ENCODE measurements at places on chromosomes 3 and 15. TPM values are rescaled to one million over a fixed set of nuclear protein-coding genes. Genes with fewer than 3 reads are reported as not detected.
A peak's percentile ranks its signal among the peaks of the same experiment; 100 is the strongest.

Gene ZBBX
- total RNA-seq, result not detected

GRCh38 chr15:42048080-42048820 is 27.4 kb upstream of the PLA2G4E start:
- DNase-seq, result no peak

DNA sequence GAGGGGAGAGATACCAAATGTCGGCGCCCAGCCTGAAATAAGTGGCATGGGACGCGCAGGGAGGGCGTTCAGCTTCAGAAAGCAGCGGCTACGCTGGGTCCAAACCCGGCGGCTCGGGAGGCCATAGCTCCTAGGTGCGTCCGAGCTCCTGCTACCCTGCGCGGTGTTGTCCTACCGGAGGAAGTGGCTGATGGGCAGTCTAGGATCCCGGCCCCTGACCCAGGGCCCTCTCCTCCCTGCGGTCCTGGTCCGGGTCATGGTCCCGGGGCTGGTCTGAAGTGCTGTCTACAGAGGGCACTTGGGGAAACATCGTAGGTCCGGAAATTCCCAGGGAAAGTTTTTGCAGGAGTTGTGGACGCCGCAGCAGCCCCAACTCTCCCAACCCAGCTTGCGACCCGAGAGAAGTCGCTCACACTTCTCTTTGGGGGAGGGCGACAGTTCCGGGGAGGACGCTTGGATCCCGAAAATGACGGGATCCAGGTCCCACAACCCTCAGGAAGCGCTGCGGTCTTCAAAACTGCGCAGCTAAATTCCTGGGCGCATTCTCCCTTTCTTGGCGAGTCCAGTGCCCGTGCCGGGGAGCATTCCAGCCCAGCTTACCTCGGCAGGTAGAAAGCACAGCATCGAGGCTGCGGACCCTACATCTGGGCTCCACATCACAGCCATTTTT is 9.1 kb upstream of the FOXB1 start:
- no peak for DNase-seq

DNA sequence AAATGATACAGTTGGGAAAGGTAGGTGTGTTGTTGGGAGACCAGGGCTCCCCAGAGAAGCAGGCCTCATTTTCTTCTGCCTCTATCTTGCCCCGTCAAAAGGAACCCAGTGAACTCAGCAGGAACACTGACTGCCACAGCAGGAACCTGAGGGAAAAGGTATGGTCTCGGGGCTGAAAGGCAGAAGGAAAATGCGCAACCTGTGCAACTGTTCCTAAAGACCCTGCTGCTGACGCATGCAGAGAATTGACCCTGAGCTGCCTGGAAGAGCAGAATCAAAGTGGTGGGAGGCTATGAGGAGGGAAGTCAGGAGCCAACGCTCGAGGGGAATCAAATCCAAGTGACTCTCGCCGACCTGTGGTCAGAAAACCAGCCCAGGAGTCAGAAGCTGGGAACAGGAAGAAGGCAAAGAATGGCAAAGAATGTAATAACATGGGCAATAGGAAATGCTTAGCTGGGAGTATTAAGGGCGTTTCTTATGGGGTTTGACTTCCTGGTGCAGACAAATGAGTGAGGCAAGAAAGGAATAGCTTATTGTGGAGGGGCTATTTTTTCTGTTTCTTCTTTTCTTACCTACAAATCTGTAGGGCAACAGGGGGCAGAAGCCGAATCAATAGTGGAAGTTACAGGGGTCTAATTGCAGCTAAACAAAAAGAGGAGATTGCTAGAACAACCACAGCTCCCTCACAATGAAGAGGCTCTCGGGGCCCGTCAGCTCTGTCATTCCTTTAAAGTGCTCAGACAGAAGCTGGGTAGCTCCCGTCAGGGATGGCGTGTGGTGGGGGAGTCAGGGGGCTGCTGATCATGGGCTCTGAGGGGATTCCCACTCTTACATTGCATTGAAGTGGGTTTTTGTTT is 65.4 kb upstream of the DLG1 start:
- DNase-seq, result no peak

Gene STRA6
- not detected for total RNA-seq

Gene GOLGA6A
- total RNA-seq, result not detected

DNA sequence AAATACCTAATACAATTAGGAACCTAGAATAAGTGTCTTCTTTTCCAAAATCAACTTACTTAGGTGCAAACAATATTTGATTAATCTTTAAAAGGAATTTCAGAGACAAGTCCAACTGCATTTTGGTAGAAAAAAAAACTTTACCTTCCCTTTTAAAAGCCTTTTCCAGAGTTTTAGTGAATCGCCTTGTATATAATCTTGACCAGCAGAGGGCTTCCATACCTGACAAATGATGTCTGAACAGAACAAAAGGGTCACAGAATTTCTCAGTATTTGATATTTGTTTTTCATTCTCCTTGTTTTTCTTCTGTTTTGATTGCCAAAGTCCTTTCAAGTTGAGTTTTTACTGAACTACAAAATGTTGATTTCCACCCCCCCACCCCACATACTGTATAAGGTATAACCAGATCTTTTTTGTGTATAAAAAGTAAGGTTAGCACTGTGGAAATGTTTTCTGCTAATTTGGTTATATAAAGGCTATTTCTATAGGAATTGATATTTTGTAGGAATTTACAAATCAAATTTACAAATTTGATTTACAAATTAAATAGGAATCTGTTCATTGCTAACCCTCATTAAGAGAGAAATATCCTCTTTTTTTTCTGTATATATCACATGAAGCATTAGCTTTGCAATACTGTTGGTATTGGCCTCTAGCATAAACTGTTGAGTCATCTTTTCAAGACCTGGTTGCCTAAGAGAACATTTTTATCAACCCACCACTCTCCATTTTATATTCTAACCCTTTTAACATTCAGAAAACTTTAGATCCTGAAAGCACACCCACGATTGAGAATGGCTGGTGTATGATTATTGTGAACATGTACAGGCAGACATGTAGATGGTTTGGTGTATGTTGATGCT is 464.1 kb upstream of the RARB start:
- no peak for DNase-seq

- DNase-seq, result no peak
Measured at GRCh38 chr3:59043391-59043790, 6.4 kb downstream of the CFAP20DC start.

- peak; percentile 55 for DNase-seq
Measured at GRCh38 chr15:68511073-68511991, 67.5 kb upstream of the CORO2B start.

DNA sequence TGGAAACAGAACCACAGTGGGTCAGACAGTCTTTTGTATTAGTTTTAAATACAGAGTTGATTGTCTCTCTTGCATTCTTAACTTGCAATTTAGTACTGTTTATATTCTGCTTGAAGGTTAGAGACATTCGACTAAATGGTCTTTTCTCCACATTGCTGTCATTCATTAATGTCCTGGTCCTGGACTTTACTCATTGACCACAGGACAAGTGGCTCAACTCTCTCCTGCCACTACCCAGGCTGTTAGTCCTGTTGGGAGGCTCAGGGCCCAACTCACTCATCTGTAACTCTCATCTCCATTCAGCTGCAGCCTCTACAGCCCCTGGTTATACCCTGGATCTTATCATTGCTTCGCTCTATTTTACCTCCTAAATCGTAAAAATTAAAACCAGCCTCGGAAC is 427.4 kb downstream of the LPP start:
- DNase-seq, result no peak

GRCh38 chr3:67700596-67700995 is 46.2 kb upstream of the SUCLG2 start:
- DNase-seq, result no peak
